NCI-H1930 (cell line): ENCODE measurements at places on chromosomes 2 and 18.

GRCh38 chr2:237445611-237446337 is 31.8 kb upstream of the COL6A3 start:
- no peak for DNase-seq

DNA sequence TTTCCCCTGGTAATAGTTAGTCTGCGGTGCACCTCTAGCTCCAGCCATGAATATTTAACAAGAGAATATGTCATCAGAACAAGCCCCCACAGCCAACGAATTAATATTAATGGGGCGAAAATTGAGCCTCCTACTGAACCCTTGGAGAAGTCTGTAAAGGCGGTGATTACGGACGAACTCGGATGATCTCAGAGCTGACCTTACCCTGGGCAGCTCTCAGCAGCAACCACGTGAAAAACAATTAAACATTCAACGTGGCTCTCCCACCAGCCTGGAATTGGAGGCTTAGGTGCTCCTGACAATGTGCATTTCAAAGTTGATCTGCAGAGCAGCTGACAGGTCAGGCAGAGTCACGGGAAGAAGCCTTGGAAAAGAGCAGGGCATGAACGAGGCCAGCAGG is 407.6 kb upstream of the MYT1L start:
- DNase-seq = no peak

DNA sequence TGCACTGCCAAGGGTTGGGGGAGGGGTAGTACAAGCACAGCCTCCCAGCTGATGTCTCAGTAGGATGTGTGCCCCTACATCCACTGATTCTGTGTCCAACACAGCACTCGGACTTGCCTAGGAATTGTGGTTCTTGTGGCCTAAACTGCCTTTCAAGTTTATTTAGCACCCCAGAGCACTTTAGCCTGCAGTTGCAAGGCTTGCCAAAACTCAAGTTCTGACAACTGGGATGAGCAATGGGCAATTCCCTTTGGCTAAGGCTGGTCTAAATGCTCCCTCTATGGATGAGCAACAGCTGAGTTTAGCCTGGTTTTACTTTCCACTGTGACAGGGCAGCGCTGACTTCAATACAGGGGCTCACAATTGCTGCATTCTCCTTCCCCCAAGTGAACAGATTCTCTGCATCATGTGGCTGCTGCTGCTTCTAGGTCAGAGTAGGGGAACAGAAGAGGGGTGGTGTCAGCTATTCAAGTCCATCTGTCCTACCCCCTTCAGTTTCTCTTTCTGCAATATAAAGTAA is 471.5 kb downstream of the PIK3C3 start:
- no peak for DNase-seq

DNA sequence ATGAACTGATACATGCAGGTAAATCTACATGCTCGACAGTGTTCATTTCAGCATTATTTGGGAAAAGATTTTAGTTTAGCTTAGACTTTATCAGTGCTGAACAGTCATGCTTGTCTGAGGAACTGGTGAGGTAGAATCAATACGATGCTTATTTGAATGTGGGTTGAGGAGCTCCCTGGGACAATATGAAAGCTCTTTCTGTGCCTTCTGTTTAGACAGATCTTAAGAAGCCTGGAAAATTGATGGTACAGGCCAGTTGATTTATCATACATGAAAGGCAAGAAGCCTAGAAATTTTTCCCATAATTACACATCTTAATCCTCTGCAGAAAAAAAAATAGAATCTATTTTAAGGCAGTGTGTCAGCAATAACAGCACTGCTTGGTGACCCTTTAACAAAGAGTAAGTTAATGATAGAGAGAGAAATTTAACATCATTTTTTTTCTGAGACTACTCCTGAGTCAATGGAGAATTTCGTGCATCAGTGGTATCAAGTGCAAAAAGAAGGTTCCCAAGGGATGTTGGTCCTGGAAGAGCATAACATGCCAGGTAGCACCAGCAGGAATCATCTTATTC is 252.2 kb upstream of the CDH20 start:
- DNase-seq = no peak

- DNase-seq = no peak
Observed at GRCh38 chr2:154934213-154934612, 235.7 kb downstream of the KCNJ3 start.

GRCh38 chr2:17148407-17149145 is 369.7 kb downstream of the RAD51AP2 start:
- no peak for DNase-seq
